Mammary epithelial cell (primary cell): ENCODE measurements at places on chromosomes 16 and 17.

DNA sequence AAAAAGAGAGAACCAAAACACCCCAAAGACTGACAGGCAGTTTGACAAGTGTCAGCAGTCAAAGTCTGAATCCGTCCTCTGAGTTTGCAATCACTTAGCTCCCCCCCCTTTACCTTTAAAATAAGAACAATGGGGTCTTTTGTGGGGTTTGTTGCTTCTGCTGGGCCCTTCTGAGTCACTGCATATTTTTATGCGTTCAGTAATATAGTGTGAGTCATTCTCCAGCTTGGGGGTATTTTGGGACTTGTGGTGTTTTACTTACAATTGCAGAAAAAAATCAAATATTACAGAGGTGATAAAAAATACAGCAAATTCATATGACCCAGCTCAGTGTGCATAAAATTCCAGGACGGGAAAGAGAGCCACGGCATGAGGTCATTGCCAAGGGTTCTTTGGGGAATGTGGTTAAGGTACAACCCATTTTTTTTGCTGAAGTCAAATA is 120.1 kb downstream of the CYLD start:
- DNase-seq = peak; percentile 88

DNA sequence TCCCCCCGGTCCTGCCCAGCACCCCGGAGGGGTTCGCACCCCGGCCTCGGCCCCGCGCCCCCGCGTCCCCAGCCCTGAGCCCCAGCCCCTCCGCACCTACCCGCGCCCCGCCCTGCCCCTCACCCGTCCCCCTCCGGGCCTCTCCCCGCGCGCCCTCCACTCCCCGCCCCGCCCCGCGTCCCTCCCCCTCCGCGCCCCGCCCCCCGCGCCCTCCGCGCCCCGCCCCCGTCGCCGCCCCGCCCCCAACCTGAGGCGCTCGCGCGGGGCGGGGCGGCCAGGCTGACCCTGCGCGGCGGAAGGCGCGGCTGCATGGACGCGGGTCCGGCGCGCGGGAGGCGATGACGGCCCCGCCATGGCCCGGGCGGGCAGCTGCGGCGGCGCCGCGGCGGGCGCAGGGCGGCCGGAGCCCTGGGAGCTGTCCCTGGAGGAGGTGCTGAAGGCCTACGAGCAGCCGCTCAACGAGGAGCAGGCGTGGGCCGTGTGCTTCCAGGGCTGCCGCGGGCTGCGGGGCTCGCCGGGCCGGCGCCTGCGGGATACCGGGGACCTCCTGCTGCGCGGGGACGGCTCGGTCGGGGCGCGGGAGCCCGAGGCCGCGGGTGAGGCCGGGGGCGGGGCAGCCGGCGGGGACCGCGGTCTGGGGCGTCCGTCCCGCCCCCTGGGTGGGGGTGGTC is at the start of gene SPIRE2:
TSS of gene SPIRE2 (plus strand) at position 277 of the 671 bp plus-strand sequence. CDS start at position 353, 76 bp downstream.
- DNase-seq = peak; percentile 58

DNA sequence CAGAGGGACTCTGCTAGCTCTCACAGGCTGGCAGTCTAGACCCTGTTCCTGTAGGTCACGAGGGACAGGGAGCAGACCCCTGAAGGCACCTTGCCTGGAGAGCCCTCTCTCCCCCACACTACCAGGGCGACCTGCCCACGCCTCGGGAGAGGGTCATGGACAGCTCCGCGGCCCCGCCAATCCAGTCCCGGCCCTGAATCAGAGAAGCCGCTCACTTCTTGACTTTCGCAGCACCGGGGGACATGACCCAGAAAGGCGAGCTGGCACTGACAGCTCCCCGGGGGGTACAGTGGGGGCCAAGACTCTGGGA is 5.1 kb downstream of the KIFC3 start:
- no peak for DNase-seq

DNA sequence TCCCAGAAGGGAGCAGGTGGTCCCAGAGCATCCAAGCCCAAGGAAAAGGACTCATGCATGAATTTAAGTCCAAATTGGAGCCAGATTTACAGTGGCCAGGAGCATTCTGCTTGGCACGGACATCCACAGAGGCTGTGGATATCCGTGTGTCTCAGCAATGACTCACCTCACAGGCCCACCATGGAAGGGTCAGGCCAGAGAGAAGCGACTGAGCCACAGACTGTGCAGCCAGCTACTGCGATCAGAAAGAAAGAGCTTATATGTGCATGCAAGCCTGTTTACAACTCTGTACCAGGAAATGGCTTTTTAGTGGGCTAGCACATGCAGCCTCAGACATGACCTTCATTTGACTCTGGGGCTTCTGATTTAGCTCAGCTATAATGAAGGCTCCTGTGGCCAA is 231.0 kb downstream of the C16orf95 start:
- no peak for DNase-seq

- no peak for DNase-seq
Observed at GRCh38 chr17:57584050-57584551, 161.0 kb downstream of the CCDC182 start.

- peak; percentile 94 for DNase-seq
Observed at GRCh38 chr16:55437625-55438024, 41.4 kb upstream of the MMP2 start.

DNA sequence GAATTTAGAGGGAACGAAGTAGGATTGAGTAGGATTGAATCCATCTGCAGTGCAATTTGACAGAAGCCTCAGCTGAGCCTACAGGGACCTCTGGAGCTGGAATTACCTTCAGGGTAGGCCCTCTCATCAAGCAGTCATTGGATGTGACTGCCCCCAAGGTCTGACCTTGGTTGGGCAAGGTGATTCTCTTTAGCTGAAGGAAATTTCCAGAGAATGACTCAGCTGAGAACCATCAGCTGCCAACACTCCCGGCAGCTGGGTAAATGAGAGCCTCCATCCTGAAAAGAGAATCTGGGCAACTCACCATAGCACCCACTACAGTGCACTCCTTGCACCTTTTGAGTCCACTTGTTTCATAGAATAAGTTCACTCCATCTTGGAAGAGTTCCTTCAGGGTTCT is 113.5 kb upstream of the MED13 start:
- DNase-seq = peak; percentile 87

DNA sequence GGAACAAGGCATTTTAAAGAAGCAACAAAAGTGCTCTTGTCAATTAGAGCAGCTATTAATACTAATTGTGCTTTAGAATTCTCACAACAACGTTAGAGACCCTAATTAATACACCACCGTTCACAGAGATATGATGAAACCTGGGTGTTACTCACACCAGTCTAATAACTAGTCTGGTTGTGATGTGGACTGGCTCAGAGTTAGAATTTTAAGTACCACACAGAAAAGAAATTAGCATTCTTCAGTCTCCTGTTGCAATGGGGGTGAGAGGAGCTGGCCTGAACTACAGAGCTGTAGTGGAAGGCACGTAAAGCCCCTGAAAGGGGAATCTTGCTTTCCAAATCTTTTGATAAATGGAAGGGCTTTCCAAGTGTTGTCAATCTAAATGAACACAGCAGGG is 240.8 kb upstream of the TOX3 start:
- no peak for DNase-seq

GRCh38 chr17:66228887-66229782 is at the start of gene APOH:
APOH (minus strand) TSS chr17:66229415; CDS start chr17:66229379, 36 bp downstream.
- DNase-seq = no peak

- DNase-seq = no peak
Observed at GRCh38 chr16:64450177-64450576, 671.7 kb downstream of the CDH11 start.

DNA sequence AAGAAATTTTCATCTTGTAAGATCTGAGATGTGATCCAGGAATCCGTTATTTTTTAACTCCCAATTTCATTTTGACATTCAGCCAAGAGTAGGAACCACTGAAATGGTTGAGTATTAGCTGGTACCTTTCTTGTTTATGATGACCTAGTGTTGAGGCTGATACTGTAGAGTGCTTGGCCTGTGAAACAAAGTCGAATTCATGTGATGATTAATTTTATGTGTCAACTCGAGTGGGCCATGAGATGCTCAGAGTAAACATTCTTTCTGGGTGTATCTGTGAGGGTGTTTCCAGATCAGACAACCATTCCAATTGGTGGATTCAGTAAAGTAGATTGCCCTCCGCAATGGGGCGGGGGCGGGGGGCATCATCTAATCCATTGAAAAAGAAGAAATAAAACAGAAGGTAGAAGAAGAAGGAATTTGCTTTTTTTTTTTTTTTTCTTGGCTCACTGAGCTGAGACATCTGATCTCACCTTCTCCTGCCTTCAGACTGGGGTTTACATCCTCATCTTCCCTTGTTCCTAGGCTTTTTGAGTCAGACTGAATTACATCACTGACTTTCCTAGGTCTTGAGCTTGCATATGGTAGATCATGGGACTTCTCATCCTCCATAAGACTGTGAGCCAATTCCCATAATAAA is 264.6 kb upstream of the KCNJ16 start:
- peak; percentile 41 for DNase-seq

DNA sequence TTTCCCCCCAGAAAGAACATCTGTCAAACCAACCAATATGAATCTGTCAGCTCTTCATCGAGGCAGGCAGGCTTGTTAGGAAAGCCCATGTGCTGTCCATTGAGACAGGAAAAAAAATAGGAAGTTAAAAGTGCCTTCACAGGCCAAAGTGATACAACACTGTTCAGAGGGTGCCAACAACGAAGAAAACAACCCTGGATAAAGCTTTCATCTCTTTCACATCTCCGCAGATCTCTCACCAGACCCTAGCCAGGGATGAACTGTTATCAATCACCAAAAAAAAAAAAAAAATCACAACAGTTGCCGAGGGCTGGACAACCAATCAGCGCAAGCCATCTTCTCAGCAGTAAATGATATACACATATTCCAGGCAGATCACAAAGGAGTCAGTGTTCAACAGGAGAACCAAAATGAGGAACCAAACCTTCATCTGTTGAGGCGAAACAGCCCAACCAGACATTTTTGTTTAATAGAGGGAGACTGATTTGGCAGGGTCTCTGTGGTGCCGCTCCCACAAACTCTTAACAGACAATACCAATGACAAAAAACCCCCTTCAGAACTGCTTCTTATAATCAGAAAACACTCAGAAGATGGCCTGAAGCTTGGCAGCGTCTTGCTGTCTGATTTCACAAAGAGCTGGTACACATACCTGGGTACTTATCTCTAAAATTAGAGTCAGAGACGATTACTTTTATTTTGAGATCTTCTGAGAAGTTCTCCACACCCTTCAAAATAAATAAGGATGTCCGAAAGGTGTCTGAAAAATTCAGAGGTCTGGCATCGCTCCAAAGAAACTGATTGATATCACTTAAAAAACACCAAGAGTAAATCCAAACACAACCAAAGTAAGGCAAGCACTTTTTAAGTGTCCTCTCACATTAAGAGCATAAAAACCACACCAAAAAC is 1.8 kb downstream of the MAP3K14 start:
- DNase-seq = no peak

- no peak for DNase-seq
Observed at GRCh38 chr17:3962217-3962964, 1.8 kb downstream of the ATP2A3 start.

- DNase-seq = no peak
Observed at GRCh38 chr17:69524854-69525253, 110.4 kb downstream of the MAP2K6 start.

DNA sequence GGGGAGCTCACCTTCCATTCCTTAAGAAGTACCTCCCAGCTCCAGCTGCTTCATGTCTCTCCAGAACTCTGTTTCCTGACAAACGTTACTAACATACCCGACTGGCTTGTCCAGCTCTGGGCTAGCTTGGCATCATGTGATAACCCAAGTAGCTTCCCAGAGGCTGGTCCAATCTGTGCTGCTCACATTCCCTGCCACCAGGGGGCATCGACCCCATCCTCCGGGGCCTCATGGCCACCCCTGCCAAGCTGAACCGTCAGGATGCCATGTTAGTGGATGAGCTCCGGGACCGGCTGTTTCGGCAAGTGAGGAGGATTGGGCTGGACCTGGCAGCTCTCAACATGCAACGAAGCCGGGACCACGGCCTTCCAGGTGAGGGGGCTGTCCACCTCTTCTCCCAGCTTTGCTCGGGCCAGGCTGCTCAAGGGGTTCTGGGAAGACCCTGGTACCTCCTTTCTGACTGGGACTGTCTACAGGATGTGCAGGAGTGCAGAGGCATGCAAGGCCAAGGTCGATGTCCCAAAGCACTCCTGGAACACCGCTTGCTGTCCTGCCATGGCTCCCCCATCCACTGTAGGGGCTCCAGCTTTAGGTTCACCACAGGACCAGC is 7.6 kb downstream of the EPX start:
- DNase-seq = peak; percentile 47

- DNase-seq = no peak
Observed at GRCh38 chr16:1123525-1124230, 27.6 kb upstream of the C1QTNF8 start.

GRCh38 chr16:85384833-85385462 is 228.2 kb upstream of the GSE1 start:
- peak; percentile 84 for DNase-seq

- DNase-seq = no peak
Observed at GRCh38 chr16:72740347-72740746, 307.6 kb downstream of the ZFHX3 start.

GRCh38 chr16:55323637-55324271 is at the start of gene IRX6:
IRX6 (plus strand) TSS chr16:55324203; CDS start chr16:55325092, 889 bp downstream.
- peak; percentile 37 for DNase-seq

DNA sequence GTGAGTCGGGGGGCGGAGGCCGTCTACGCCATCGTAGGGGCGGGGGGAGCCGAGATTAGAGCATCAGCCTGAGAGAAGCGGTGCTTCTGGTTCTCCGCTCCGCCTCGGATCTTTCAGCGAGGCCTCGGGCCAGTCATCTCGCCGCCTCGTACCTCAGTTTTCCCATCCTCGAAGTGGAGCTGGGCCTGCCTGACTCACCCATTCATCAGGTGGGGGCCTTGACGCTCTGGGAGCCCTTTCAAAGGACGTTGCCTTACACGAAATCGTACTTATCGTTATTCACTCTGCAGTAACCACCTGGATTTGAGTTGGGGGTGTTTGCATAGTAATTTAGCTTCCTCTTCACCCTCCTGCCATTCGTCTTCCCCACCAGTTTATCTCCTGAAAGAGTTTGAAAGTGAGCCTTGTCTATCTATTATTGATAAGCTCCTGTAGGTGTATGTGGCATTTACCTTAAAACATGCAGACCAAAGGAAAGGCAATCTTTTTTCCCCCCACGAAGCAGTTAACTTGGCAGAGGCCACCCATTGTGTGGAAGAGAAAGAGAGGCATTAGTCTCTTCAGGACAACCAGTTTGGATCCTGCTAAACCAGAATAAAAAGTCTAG is 674 bp downstream of the TAF15 start:
- peak; percentile 49 for DNase-seq

DNA sequence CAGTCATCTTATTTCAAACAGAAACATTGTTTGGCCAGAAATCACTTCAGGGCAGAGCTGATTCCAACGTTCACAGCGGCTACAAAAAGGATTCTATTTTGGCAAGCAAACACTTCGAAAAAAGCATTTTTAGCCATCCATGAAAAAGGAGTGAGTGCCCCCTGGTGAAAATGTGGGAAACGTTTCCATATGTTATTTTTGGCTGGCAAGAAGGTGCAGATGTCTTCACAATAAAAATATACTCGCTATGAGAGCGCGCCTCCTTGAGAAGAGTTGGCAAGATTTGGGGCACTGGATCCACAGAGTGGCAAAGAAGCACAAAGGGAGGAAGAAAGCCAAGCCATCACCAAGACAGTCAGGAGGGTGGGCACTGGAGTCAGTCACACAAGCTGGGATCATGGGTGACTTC is 191.1 kb downstream of the CHD9NB start:
- peak; percentile 5 for DNase-seq
